ENCODE measurements at places on chromosomes 5 and 9. TPM values are rescaled to one million over a fixed set of nuclear protein-coding genes. Genes with fewer than 3 reads are reported as not detected.

DNA sequence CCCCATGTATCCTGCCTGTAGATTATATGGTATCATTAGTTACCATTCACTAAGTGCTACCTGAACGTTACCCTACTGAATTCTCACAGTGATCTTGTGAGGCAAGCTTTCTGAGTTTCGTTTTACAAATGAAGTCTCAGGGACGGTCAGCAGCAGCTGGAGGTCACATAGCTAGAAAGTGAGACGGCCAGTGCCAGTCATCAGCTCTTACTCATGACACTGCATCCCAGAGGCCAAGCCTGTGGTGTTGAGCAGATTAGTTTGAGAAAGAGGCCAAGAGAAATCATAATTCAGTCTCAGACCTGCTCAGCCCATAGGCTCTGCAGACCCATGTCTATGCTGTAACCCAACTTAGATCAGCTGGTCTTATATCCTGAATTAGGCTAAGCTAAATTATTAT, 95.7 kb upstream of the EGFLAM start:
- no peak for DNase-seq

- no peak for DNase-seq
Observed at GRCh38 chr5:144308174-144308573, 137.5 kb downstream of the KCTD16 start.

DNA sequence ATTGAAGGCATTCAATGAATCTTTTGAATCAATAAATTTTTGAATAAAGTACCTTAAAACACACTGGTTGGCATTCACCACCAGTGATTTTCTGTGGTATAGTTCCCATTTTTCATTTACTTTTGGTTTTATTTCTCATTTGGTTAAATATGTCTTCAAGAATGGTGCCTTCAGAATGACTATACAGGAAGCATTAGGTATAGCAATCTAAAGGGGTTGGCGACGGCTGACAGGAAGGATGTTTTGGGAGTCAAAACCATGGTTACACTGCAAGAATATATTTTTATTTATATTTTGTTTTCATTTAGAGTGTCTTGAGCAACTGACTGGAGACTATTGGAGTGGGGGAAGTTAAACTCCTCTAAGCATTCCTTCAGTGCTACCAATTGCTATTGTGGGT, 235.7 kb downstream of the HTR1A start:
- DNase-seq = no peak

DNA sequence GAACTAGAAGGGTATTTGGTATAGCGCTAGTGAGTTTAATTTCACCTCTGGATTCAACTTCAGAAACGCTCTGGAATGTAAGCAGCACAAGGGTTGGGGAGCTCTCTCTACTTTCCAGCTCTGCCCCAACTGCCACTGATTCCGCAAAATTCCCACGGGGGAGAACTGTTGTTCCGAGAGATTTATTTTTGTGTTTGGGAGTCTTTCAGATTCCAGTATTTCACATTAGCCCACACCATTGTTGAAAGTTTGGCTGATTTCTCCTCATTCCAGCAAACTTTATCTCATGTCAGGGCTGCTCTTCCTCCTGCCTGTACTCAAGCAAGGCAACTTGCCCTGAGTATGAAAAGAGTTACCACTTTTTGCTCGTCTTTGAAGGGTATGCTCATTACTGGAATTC, 198.5 kb upstream of the EGFLAM start:
- no peak for DNase-seq

DNA sequence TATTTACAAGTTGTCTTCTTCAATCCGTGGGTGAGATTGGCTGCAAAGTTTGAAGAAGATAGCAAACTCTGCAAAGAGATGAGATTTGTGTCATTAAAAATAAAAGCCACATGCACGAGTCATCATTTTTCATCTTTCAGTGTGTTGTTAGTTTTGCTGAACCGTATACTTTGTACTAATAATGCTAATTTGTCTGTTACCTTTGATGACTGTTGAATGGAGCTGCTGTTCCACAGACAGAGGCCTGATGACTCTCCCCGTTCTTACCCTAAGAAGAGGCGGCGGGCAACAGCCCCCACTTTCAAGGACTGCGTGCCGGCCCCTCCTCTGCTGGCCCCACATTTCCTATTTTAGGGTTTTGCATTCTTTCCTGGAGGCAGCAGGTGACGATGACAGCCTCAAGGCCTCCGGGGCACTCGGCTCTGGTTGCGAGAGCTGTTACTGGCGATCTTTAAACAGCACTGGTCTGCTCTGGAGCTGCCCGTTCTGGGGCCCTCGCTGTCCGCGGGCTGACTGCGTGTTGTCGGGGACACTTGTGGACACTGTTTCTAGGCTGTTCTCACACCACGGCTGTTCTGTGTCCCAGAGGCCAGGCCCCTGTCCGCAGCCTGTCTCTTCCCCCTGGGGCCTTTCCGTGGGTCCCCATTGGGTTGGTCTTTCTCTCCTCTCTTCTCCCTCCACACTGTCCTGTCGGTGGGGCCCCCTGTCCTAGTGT, 35.1 kb downstream of the NDUFS6 start:
- DNase-seq = peak; percentile 67

- DNase-seq = peak; percentile 53
Observed at GRCh38 chr9:137482094-137482781, 23.1 kb upstream of the NSMF start.

DNA sequence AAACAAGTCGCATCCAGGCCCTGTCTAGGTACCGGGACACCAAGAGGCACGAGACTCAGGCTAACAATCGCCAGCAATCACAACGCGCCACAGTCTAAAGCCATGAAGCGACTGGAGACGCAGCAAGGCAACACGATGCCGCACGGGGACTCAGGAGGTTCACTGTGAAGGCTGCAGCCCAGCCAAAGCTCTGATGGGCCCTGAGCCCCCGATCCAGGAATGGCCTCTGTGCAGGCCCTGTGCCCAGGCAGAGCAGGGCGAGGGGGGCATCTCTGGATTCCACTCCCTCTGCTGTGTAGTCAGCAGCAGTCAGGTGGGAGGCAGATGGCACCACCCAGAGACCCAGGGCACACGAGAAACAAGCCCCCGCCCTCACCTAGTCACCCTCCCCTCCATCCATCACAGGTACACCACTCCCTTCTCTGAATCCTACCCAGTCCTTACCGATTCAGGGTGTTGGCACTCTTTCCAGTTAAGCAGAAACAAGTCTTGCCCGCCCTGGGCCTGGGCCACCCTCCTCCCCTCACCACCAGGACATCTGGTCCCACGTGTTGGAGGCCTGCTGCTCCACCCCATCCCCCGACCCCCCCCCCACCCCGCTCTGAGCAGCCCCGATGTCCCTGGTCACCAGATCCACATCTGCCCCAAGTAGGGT, 1.1 kb downstream of the RALGDS start:
- peak; percentile 65 for DNase-seq

DNA sequence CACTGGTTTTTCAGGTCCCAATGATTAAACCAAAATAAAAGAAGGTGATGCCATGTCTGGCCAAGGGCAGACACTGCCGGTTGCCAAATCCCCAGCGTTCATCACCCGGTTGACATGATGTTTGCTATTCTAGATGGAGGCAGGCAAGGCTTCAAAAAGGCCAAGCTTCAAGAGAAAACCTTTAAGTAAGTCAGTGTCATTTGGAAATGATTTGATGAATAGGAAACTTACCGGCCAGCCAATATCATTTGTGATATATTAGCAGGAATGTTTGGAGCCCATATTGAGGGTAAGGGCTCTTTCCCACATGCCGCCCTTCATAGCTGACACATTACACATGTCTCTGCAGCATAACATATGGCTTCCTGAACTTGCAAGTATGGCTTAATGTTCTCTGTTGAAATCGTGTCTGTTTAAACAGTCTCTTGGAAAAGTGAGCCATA, 89.5 kb upstream of the TTC23L start:
- DNase-seq = no peak

DNA sequence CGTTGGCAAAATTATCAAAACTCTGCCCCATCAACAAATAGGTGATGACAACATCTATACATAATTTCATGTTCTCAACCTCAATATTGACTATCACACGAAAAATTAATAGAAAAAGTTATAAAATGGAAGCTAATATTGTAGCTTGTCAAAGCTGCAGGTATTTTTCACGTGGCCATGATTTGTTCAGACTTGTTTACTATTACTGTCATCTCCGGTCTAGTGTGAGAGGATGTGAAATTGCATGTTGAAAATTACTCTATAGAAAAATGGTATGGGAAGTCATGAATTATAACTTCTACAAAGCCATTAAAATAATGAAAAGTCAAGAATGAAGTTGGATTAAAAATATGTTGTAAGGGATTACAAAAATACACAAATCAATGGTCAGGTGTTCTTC, 385.8 kb downstream of the PTPRD start:
- no peak for DNase-seq

DNA sequence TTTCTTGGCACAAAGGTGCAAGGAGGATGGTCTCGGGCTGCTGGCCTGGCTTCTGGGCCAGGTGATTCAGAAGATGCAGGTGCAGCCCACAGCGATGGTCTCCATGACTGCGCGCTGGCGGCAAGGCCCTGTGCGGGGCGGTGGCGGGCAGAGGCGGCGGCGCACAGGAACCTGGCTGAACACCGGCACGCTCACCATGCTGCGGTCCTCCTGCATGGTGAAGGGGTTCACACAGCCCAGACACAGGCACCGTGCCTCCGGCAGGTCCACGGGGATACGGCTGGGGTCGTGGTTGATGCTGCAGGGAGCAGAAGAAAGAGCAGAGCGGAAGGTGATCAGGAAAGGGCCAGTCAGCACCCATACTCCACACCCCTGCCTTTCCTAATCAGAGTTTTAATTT, 4.8 kb downstream of the IL17B start:
- DNase-seq = no peak

DNA sequence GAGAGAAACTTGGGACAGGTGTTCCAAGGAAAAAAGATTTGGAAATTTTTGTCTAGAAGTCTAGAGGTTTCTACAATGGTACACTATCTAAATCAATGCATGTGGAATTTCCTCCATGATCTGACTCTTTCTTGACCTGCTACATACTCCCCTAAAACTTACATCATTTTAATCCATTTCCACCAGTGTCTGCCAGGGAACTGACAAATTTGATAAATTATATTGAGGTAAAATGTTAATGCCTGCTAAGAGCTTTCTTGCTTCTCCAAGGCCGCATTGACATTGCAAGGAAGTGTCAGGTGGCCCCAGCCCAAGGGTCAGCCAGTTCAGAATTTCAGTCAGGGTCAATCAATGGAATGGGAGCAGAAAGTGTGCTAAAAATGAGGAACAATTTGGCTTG, 163.4 kb upstream of the FBXL17 start:
- DNase-seq = no peak

GRCh38 chr5:87120518-87121303, 147.0 kb upstream of the RASA1 start:
- no peak for DNase-seq

GRCh38 chr5:59764361-59764760, 129.2 kb downstream of the PDE4D start:
- no peak for DNase-seq

DNA sequence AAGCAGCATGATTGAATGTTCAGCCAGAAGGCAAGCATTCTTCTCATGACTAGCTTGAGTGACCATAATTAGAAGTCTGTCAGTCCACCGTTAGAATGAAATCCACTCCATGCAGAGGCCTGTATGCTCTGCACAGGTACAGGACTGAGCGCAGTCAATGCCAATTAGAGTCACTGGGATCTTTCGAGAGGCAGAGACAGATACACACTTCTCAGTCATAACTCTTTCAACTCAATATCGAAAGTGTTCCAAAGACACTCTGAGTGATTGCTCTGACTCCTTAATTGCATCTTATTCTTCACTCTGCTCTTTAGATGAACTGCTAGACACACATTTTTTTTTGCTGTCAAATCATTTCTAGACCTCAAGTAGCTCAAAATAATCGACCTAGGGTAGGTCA, 203.6 kb downstream of the GABRB2 start:
- DNase-seq = no peak

- no peak for DNase-seq
Observed at GRCh38 chr5:72302171-72302570, 17.9 kb downstream of the MRPS27 start.

GRCh38 chr9:135778421-135778820, 76.4 kb downstream of the KCNT1 start:
- DNase-seq = no peak

DNA sequence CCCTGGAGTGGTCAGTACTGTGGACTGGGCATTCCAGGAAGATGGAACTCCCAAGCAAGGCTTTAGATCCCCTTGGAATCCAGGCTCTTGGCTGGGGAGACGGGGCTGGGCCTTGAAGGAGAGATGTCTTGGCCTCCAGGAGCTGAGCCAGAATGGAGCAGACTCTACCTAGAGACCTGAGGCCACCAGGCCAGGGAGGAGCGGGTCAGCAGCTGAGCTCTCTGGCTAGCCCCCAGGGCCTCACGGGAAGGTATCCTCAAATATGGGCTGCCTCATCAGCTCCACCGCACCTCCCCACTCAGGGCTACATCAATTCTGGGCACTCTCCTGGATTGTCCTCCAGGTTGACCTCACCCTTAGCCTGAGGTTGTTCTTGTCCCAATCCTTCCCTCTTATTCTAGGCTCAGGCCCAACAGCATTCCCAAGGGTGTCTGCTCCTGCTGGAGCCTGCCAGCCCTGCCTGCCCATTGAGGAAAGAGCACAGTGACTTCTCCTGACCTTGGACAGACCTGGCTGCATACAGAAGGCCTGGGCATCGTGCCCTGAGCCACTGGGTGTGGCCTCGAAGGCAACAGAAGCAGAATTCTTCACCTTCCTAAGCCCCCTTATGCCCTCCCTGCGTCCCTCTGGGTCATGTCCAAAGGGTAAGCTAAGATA, 3.0 kb upstream of the PDLIM4 start:
- peak; percentile 77 for DNase-seq

DNA sequence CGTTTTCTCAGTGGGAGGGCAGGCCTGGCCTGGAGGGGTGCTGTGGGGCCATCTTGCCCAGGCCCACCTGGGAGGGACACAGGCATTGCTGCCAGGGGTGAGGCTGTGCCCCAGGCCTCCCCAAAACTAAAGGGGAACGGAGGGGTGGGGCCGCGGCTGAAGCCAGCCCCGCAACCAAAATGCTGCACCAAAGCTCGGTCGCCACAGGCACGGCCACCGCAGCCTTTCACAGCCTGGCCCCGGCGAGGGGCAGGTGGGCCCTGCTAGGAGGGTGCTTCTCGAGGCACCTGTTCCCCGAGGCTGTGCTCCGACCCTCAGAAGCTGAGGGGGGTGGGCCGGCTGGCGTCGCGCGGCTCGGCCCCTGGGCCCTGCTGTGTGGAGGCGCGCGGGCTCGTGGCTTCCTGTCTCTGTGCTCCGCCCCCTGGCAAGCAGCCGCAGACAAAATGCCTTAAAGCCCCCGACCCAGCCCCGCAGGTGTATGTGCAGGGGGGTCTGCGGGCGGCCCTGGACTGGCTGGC, 57.6 kb downstream of the JAK2 start:
- DNase-seq = peak; percentile 60

Gene GOLM1
- 2.6 TPM for total RNA-seq

Gene EPB41L4B
- total RNA-seq = 16.1 TPM

Gene HAVCR2
- 5.2 TPM for total RNA-seq

Gene PDZD2
- total RNA-seq = 116 TPM

Gene IFNK
- total RNA-seq = not detected

Gene CCL19
- not detected for total RNA-seq

Gene HNRNPA0
- total RNA-seq = 18.7 TPM

Gene GRIA1
- total RNA-seq = 0.64 TPM

Data from heart left ventricle (tissue), 16 donors.